ENCODE measurements at places on chromosomes 5 and 9. TPM values are rescaled to one million over a fixed set of nuclear protein-coding genes. Genes with fewer than 3 reads are reported as not detected.

DNA sequence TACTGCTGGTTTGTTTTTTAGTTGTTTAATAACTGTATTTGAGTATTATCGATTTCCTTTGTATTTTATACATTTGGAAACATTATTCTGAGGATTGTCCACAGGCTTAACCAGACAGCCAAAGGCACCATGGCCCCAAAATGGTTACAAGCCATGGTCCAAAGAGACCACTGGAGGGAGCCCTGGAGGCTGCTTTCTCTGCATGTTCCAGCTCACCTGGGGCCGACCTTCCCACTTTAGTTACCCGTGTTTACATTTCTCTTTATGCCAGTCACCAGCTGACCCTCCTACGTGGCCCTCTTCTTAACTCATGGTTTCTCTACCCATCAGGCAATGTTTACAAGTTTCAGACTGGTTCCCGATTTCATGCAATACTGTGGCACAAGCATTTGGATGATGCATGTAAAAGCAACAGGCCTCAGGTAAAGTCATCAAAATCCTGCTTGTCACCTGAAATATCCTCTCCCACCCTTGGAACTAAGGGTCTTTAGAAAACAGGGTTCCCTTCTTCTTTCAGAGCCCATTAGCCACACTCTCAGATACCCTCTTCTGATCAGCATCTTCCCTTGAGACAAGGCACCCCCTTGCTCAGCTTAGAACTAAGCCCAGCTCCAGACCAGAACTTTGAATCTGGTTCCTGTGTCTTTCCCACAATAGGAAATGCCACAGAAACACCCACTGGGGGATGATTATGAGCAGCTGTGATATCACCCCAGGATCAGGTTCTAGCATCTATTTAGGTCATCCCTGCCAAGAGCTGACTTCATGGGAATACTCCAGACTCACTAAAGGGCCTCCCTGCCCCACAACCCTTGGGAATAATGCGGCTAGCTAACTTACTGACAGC, 49.9 kb upstream of the GARNL3 start:
- H3K36me3 ChIP-seq: no peaks in the 10 kb centered on the region
- DNase-seq: peak; percentile 53
- H3K27me3 ChIP-seq: no peaks in the 10 kb centered on the region
- no peak overlapping the region for H3K4me3 ChIP-seq
- H3K27ac ChIP-seq: no peak overlapping the region
- no peaks in the 10 kb centered on the region for H3K4me1 ChIP-seq

DNA sequence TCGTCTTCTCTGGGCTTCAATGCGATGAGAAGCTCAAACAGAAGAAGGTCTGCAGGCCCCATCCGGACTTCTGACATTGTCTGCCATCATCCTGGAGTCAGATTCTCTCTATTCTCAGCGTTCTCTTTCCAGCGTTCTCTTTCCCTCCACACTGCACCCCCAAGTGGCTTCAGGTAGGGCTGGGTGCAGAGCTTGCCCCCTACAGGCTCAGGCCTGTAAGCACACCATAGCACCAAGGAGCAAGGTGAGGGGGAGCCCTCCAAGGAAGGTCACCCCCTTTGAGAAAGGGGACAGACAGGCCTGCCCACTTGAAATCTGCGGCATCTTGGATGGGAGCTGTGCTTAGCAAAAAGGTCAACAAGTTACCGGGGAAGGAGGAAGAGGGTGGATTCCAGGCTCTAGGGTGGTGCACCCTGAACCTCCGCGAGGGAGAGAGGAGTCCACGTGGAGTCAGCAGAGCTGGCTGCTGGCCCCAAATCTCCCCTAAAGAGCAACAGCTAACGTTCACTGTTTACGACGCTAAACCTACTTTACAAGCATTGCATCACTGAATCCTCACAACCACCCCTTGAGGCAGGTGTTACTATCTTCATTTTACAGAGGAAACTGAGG, 27.5 kb downstream of the GPX3 start:
- H3K27me3 ChIP-seq: no peaks in the 10 kb centered on the region
- H3K36me3 ChIP-seq: peaks cover 8% of the 10 kb centered on the region
- DNase-seq: no peak
- no peak overlapping the region for H3K27ac ChIP-seq
- no peak overlapping the region for H3K4me3 ChIP-seq

GRCh38 chr5:177344891-177345290, 6.6 kb downstream of the LMAN2 start:
- peaks cover 11% of the 10 kb centered on the region for H3K4me1 ChIP-seq
- no peak overlapping the region for H3K27ac ChIP-seq
- peaks cover 3% of the 10 kb centered on the region for H3K36me3 ChIP-seq
- no peaks in the 10 kb centered on the region for H3K27me3 ChIP-seq

DNA sequence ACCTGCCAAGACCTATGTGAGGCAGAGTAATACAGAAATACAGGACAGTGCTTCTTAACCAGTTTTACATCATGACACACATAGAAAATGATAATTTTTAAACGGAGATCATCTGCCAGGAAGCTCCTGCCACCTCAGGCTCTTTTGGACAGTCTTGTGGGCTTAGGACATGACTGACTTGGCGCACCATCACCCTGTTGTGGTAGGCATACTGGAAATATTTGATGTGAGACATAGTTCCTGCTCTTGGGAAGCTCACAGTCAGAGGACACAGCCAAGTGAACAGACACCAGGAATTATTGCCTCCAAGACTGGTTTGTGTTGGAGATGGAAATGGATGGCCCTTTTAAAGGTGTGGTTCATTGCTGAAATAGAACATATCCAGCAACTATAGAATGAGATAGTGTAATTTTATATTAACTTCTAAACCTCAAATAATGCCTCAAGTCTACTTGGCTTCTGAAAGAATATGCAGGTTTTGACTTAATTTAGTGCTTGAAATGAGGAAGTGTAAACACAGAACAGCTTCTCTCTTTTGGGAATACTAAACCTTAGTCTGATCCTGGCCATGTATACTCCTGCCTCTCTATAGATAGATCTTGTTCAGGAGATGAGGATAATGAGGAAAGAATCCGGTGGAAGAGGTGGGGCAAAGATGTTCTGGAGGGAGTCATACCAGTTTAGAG, 19.7 kb downstream of the CPEB4 start:
- no peaks in the 10 kb centered on the region for H3K36me3 ChIP-seq
- no peak for DNase-seq
- H3K4me3 ChIP-seq: no peak overlapping the region
- no peak overlapping the region for H3K27ac ChIP-seq

DNA sequence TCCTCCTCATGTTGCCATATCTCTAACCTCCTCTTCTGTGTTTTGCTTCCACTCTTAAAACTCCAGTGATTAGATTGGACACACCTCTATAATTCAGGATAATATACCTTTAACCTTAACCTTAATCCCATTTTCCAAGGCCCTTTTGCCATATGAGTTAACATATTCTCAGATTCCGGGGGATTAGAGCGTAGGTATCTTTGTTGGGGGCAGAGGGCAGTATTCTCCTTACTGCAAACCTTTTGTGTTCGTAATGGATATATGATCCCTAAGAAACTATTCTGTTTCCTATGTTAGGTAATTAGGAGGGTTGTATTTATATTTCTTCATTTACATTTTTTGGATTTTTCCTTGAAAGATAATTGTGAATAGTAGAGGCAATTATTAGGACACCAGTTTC, 99.5 kb downstream of the VPS13A start:
- H3K27me3 ChIP-seq: no peaks in the 10 kb centered on the region
- no peak overlapping the region for H3K27ac ChIP-seq
- H3K36me3 ChIP-seq: peaks cover 2% of the 10 kb centered on the region
- H3K4me1 ChIP-seq: no peaks in the 10 kb centered on the region
- H3K4me3 ChIP-seq: no peak overlapping the region
- no peak for DNase-seq

- DNase-seq: no peak
- no peak overlapping the region for H3K4me3 ChIP-seq
- H3K27ac ChIP-seq: peak overlapping the region; percentile 81
- peaks cover 70% of the 10 kb centered on the region for H3K4me1 ChIP-seq
- H3K36me3 ChIP-seq: no peaks in the 10 kb centered on the region
Observed at GRCh38 chr9:81824802-81825730, 103.2 kb upstream of the SPATA31D4 start.

GRCh38 chr9:134287591-134288491, 38.4 kb upstream of the RXRA start:
- no peaks in the 10 kb centered on the region for H3K27me3 ChIP-seq
- H3K4me3 ChIP-seq: no peak overlapping the region
- no peak overlapping the region for H3K27ac ChIP-seq
- no peak for DNase-seq
- H3K4me1 ChIP-seq: peaks cover 8% of the 10 kb centered on the region

- H3K4me1 ChIP-seq: peaks cover 30% of the 10 kb centered on the region
- H3K4me3 ChIP-seq: no peak overlapping the region
- no peak overlapping the region for H3K27ac ChIP-seq
- H3K27me3 ChIP-seq: peaks cover 26% of the 10 kb centered on the region
Observed at GRCh38 chr5:168177831-168178450, 113.5 kb upstream of the WWC1 start.

Gene CDK5RAP2
- total RNA-seq: 116 TPM

Gene ZFP2
- total RNA-seq: 3.4 TPM

Gene SLC34A3
- total RNA-seq: not detected
